Fibroblast of mammary gland (primary cell): ENCODE measurements at places on chromosomes 11 and 22.

DNA sequence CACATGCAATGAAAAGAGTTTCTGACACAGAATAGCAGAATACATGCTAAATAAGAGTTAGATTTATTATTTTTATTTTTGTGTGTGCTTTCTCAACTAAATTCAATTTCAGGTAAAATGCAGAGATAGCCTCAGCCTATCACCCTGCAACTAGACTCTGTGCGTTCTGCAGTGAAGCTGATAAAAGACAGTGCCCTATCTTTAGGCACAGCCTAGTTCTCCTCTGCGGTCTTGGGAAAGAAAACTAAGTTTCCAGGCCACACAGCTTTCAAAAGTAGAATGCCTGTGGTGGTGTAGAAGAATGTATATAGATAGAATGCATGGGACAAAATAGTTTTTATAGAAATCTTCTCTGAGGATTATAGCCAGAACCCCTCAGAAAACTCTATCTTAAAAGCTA, 12.0 kb upstream of the MMP1 start:
- no peak for DNase-seq

- DNase-seq = no peak
Measured at GRCh38 chr11:61054927-61055562, 47.2 kb upstream of the CD5 start.

DNA sequence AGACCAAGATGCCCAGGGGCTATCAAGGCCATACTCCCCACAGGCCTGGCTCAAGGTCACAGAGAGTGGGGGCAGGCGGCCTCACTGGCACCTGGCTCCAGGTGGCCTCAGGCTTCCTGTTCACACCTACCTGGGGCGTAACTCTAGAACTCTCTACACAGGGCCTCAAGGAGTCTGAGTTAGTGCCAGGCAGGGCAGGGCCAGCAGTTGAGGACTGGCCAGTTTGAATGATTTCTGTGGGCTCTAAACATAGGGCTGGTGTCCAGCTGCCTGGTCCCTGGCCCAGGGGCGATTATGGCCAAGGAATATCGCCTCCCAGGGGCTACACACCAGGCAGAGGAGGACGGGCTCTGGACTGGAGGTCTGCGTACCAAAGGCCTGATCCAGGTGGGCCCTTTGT, 79.2 kb downstream of the WNT7B start:
- DNase-seq = no peak

- DNase-seq = no peak
Measured at GRCh38 chr11:69049490-69049867, 747 bp downstream of the TPCN2 start.

DNA sequence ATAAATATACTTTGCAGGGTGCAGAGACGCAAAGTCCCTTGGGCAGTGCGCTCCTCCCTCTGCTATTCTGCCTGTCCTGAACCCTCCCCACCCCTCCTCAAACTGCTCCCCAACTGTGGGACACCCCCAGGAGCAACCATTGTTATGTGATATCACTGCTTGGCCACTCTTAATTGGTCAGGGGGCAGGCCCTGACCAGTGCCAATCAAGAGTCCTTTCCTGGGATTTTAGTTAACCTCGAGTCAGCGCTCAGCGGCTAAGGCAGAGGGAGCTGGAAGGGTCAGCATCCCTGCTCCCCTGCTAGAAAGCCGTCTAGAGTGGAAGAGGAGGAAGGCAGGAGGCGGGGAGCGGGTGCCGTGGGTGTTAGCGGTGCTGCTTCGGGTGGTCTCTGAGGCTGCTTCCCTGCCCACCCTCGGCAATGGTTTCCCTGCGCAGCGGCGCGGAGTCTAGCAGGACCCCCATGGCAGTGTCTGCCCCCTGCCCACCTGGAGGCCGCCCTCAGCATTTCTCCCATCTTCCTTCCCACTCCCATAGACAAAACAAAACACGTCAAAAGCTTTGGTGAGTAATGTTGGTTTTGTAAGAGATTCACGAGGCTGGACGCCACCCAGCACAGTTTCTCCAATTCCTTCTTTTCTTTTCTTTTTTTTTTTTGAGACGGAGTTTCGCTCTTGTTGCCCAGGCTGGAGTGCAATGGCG, 38.4 kb upstream of the A4GALT start:
- DNase-seq = peak; percentile 92

- DNase-seq = peak; percentile 69
Measured at GRCh38 chr11:3808861-3809623, 682 bp downstream of the PGAP2 start.

- DNase-seq = peak; percentile 40
Measured at GRCh38 chr22:27637604-27638003, 164.0 kb downstream of the MN1 start.

DNA sequence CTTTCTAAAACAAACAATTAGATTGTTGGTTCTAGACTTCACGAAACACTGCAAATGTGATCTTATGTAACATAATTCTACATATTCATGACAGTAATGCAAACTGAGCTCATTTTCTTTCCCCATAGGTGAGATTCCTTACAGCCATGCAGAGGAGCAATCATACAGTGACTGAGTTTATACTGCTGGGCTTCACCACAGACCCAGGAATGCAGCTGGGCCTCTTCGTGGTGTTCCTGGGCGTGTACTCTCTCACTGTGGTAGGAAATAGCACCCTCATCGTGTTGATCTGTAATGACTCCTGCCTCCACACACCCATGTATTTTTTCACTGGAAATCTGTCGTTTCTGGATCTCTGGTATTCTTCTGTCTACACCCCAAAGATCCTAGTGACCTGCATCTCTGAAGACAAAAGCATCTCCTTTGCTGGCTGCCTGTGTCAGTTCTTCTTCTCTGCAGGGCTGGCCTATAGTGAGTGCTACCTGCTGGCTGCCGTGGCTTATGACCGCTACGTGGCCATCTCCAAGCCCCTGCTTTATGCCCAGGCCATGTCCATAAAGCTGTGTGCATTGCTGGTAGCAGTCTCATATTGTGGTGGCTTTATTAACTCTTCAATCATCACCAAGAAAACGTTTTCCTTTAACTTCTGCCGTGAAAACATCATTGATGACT, 1.5 kb downstream of the OR9G1 start:
- no peak for DNase-seq

DNA sequence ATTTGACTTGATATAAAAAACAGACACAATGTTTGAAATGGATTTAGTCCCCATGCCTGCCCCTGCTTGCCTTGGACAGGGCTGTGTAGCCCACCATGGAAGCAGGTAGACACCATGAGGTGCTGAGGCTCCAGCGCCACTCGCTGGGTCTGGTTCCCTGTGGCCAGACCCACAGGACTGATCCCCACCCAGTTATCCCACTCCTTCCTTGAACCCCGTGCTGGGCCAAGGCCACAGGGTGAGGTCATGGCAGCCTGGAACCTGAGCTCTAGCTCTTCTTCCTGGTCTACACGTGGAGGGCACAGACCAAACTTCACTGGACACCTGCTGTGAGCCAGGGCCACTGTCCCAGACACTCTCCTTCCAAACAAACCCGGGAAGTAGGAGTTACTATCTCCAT, 42.5 kb downstream of the GAB4 start:
- DNase-seq = no peak

DNA sequence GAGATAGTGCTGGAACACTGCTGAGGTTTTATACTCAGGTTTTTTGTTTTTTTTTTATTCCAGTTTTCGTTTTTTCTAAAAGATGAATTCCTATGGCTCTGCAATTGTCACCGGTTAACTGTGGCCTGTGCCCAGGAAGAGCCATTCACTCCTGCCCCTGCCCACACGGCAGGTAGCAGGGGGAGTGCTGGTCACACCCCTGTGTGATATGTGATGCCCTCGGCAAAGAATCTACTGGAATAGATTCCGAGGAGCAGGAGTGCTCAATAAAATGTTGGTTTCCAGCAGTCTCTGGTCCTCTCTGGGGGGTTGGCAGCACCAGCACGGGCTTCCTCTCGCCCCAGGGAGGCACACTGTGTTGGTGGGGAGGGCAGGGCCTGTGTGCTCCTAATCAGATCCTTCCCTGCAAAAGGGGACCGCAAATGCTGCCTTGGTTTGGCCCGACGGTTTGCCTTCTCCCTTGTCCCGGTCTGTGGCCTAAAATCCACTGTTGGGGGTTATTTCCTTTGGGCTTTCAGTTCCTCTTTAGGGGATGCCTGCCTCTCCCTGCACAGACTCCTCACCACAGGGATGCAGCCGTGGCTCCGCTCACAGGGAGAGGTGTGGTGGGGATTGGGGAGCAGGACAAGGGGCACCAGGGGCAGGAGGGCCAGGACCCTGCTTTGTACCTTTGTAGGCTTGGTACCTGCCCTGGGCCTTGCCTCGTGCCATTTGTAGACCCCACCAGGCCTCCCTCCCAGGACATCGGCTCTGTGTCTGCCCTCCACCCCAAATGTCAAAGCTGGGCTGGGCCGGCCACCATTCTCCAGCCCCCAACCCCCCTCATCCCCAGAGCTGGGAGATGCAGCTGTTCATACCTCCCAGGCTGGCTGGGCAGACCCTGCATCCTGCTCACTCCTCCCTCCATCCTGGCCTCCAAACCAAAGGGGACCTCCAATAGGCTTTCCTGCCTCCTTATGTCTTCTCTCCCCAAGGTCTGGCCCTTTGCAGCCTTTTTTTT, 13.5 kb downstream of the MCAT start:
- no peak for DNase-seq

- DNase-seq = no peak
Measured at GRCh38 chr11:57801183-57801485, 39.5 kb downstream of the CTNND1 start.

DNA sequence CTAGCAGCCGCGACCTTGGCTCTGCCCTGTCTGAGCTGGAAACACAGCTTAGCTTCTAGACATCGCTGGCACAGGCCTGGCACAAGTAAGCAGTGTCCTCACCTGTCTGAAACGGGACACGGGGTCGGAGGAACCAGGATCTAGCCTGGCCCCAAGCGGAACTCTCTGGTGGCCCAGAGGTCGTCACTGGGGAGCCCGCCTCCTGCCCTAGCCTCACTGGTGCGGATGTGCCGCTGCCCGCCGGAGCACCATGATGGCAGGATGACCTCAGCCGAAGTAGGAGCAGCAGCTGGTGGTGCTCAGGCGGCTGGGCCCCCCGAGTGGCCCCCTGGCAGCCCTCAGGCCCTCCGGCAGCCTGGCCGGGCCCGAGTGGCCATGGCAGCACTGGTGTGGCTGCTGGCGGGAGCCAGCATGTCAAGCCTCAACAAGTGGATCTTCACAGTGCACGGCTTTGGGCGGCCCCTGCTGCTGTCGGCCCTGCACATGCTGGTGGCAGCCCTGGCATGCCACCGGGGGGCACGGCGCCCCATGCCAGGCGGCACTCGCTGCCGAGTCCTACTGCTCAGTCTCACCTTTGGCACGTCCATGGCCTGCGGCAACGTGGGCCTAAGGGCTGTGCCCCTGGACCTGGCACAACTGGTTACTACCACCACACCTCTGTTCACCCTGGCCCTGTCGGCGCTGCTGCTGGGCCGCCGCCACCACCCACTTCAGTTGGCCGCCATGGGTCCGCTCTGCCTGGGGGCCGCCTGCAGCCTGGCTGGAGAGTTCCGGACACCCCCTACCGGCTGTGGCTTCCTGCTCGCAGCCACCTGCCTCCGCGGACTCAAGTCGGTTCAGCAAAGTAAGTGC, 871 bp downstream of the SLC35E4 start:
- peak; percentile 11 for DNase-seq

DNA sequence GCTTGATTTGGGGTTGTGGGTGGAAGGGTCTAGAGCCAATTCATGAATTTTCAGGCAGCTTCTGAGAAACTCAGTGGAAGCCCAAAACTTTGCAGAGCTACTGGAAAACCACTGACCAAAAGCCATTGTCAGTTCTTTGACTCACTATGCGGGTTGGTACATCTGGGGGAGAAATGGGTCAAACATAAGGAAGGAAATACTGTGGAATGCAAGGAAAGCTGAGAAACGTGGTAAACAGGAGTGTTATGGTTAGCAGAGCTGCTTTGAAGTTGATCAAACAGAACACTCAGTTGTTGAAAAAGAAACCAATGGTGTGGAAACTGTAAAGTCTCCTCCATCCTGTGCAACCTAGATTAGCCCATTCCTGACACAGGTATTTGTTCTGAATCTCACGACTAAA, 6.3 kb upstream of the ABTB2 start:
- DNase-seq = no peak

- DNase-seq = peak; percentile 54
Measured at GRCh38 chr11:9280655-9281301, 15.6 kb upstream of the DENND5A start.

GRCh38 chr22:49553076-49553475, 274.6 kb downstream of the BRD1 start:
- DNase-seq = no peak

GRCh38 chr22:42500161-42500835, 19.3 kb downstream of the RRP7A start:
- peak; percentile 59 for DNase-seq

- DNase-seq = no peak
Measured at GRCh38 chr11:65095427-65095826, 587 bp upstream of the VPS51 start.

DNA sequence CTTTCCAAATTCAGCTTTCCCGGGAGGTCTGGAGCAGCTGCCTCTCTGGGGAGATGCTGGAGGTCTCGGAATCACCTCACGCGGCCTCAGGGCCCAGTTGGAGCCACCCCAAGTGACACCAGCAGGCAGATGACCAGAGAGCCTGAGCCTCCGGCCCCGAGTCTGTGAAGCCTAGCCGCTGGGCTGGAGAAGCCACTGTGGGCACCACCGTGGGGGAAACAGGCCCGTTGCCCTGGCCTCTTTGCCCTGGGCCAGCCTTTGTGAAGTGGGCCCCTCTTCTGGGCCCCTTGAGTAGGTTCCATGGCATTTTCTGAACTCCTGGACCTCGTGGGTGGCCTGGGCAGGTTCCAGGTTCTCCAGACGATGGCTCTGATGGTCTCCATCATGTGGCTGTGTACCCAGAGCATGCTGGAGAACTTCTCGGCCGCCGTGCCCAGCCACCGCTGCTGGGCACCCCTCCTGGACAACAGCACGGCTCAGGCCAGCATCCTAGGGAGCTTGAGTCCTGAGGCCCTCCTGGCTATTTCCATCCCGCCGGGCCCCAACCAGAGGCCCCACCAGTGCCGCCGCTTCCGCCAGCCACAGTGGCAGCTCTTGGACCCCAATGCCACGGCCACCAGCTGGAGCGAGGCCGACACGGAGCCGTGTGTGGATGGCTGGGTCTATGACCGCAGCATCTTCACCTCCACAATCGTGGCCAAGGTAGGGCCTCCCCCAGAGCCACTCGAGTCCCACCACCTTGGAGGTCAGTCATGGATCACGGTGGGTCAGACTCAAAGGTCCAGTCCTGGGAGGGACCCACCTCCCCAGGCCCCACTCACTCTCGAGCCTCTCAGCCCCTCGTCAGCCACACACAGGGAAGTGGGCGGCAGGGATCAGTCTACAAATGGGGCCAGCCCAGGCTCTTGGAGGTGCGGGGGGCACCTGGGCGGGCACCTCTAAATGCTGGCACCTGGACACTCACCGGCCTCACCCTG, 525 bp downstream of the SLC22A12 start:
- DNase-seq = no peak

DNA sequence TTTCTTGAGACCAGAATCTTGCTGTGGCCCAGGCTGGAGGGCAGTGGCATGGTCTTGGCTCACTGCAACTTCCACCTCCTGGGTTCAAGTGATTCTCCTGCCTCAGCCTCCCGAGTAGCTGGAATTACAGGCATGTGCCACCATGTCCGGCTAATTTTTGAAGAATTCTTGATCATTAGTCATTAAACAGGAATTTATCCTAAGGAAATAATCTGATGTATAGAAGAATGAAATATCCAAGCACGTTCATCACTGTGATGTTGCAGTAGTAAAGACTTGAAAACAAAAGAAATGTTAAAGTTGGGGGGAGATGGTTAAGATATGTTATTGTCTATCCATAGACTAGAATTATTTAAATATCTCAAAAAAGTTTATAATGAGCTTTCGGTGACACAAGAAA, 23.6 kb downstream of the CBL start:
- no peak for DNase-seq
